CD4-positive, alpha-beta memory T cell (primary cell): ENCODE measurements at places on chromosomes 5 and 9.

DNA sequence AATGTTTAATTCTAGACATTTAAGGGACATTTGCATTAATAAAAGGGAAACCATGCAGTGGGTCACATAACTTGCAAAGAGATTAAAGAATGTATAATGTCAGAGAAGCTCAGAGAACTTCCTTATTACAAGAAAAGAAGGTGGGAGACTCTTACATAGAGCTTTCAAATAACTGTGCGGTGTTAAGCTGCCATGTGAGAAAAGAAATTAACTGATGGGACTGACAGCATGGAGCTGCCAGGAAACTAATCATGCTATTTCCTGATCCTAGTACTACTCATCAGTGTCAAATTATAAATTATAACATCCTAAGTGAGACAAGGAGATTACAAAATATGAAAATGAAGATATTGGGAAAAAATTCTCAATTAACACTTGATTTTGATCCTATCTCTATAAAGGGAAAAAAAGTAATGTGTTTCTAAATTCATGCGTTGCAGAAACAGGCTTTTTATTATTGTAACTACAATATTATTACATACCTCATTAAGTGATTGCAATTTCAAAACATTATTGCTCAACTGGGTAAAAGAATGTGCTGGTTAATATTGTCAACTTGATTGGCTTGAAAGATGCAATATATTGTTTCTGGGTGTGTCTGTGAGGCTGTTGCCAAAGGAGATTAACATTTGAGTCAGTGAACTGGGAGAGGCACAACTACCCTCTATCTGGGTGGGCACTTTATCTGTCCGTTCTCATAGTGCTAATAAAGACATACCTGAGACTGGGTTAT is 609.5 kb upstream of the NUDT12 start:
- DNase-seq: no peak

- DNase-seq: no peak
Measured at GRCh38 chr9:73006986-73007385, 54.1 kb upstream of the ALDH1A1 start.

DNA sequence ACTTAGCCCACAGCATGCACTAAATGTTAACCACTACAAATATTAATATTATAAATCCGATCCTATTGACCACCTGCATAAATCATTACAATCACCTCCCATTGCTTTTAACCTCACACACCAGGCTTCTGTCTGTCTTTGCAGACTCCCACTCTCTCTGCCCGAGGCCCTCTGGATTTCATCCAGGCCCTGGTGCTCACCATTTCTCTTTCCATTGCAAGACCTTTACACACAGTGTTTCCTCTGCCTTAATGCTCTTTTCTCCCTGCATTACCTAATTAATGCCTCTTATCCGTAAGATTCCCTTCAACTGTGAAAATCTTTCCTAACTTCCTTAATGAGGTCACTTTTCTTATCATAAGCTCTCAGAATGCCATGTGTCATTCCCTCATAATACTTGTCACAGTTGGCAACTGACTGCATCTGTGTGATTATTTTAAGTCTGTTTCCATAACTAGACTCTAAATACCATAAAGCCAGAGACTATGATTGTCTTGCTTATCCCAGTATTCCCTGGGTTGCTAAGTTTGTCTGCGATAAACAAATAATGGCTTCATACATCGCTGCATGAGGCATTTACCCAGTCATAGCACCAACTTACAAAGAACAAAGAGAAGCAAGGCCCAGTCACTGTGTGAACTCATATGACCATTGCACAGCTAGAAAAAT is 155.1 kb downstream of the CCDC192 start:
- DNase-seq: no peak

DNA sequence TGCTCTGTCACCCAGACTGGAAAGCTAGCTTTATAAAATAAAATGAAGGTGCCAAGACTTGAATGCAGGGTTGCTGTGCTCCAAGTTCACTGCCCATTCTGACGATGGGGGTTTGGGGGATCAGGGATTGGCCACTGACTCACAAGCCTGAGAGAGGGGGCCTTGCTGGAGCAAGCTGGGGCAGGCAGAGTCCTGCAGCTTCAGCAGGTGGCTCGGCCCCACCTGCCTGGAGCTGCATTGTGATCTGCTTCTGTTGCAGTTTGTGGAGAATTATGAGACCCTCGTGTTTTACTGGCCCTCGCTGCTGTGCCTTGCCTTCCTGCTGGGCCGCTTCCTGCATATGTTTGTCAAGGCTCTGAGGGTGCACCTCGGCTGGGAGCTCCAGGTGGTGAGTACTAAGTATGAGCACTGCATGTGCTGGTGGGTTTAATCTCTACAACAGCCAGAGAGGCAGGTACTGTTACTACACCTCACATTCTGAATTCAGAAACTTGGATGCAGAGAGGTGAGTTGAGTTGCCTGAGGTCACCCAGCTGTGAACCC is 31.1 kb upstream of the CCDC180 start:
- DNase-seq: no peak

DNA sequence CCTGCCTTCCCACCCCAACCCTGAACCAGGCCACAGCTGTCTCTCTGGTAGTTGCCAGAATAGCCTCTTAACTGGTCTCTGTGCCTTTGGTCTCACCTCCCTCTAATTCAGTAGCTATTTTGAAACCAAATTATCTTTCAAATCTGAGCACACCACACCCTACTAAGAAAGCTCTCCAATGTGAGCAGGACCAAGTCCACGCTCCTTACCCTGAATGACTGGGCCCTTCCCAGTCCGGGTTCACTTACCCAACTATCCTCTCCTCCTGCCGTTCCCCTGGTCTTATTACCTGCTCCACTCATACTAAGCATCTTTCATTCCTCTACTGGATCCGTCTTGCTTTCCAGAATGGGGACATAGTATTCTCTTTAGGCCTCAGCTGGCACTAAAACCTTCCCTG is 16.8 kb downstream of the ANKH start:
- DNase-seq: no peak

GRCh38 chr9:115195912-115196311 is 78.0 kb upstream of the TNC start:
- no peak for DNase-seq

DNA sequence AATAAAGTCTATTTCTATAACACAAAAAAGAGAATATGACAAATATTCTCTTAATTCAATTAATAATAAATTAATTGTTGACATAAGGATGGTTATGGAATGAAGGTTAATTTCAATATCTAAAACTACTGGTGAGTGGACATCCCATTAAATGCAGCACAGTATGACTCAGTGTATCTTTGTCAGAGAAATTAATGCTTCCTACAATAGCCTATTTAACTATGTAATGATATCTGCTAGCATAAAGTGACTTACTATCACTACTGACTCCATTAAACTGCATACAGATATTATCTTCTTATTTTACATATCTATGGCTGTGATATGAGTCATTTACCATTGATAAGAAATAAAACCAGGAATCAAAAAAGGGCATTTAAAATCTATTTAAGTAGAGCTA is 298.7 kb downstream of the CDH12 start:
- DNase-seq: no peak
